ENCODE measurements at places on chromosomes 3 and 15.

GRCh38 chr15:99403597-99403996 lies 152.3 kb downstream of the LRRC28 start:
- no peak for DNase-seq

DNA sequence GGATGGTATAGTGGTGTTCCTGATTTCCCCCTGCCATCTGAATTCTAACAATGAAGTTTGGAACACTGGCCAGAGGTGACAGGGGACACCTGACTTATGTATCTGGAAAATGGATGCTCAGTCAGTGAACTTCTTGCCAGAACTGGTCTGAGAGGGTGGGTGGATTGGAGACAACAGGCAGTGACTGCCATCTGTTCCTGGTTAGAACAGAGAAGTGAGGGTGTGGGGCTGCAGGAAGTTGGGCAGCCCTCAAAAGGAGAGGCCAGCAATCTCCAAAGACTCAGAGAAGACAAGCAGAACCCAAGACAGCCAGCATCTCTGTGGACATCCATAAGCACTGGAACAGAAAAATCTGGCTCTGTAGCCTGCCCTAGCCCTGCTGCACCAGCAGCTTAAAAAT lies 50.5 kb downstream of the ANP32A start:
- DNase-seq, result no peak

- no peak for DNase-seq
Measured at GRCh38 chr3:156274791-156275190, 154.4 kb downstream of the KCNAB1 start.

- no peak for DNase-seq
Measured at GRCh38 chr3:55704521-55704920, 217.4 kb upstream of the WNT5A start.

All from H54 (cell line).